ENCODE measurements at places on chromosomes 4 and X.
A peak's percentile ranks its signal among the peaks of the same experiment; 100 is the strongest.

DNA sequence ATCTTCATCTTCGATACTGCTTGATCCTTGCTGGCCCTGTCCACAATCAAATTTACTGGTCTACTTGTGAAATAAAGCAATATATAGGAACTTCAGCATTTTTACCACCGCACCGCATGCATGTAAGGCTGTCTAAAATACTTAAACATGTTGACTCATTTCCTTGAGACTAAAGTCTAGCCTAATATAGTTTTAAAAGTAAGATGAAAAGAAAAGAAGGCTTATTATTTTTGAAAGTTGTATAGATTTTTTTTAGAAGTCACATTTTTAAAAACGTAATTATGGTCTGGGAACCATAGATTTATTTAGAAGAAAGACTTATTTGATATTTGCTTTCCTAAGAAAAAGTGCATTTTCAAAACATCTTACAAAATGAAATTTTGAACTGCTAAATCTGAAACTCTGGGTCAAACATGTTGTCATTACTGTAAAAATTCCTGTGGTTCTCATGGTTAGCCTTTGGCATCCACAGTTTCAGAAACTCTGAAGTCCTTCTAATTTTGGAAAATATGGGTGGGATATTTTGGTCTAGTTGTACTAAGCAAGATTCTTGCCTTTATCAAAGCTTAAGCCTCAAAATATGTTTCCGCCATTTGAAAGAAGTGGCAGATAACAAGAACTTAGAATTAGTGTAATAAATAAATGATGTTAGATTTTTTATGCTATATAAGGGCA lies 423.5 kb upstream of the CTSO start:
- no peak overlapping the region for H3K27ac ChIP-seq
- no peak overlapping the region for H3K4me3 ChIP-seq
- H3K36me3 ChIP-seq = no peaks in the 10 kb centered on the region
- H3K4me1 ChIP-seq = no peaks in the 10 kb centered on the region

DNA sequence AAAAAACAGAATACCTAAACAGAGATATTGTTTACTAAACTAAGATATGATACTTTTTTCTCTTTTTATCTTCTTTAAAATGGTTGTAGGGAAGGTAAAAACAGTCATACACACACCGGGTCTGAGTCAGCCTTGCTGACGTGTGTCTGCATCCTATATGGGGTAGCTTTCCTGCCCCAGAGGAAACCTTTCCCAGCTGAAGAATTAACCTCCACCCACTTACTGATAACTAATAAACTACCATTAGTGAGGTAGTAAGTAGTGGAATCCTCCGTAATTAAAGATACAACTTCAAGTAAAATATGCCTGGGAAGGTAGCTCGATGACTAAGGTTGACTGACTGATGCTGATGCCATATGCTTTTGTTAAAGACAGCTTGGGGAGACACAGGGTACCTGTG lies 312.2 kb downstream of the DCTD start:
- H3K27ac ChIP-seq = no peak overlapping the region
- H3K4me3 ChIP-seq = no peak overlapping the region
- peaks cover 8% of the 10 kb centered on the region for H3K27me3 ChIP-seq
- H3K4me1 ChIP-seq = no peaks in the 10 kb centered on the region
- no peaks in the 10 kb centered on the region for H3K36me3 ChIP-seq

DNA sequence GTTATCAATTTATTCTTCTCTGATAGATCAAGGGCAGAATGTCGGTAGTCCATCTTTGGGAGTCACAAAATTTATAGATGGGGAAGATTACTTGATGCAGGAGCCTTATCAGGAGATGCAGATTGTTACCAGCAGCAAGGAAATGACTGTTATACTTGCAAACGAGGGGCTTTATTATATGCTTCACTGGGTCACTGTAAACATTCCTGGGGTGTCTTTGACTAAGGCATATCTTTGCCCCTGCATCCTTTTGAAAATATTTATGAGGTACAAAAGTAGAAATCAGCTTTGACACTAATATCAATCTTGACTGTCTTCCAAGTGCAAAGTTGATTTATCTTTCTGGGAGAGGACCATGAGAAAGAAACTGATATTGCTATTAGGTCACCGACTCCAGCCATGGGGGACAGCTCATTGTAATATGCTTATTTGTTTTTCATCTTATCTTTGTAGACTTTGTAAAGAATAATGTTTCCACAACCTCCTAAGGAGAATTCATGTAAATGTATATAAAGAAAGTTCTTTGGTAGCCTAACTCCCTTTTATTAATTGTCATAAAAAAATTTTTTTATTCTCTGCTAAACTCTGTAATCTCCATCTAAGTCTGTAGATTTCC lies 177.3 kb upstream of the EMCN start:
- H3K27ac ChIP-seq = no peak overlapping the region
- H3K4me1 ChIP-seq = no peaks in the 10 kb centered on the region
- H3K4me3 ChIP-seq = no peak overlapping the region
- no peak for DNase-seq

GRCh38 chr4:138092060-138092459 lies 150.1 kb downstream of the SLC7A11 start:
- no peak overlapping the region for H3K27ac ChIP-seq
- no peak overlapping the region for H3K4me3 ChIP-seq

- H3K4me3 ChIP-seq = peak overlapping the region; percentile 57
- H3K27me3 ChIP-seq = no peaks in the 10 kb centered on the region
- H3K27ac ChIP-seq = peak overlapping the region; percentile 81
- H3K36me3 ChIP-seq = no peaks in the 10 kb centered on the region
- H3K4me1 ChIP-seq = peaks cover 21% of the 10 kb centered on the region
These were observed 55.0 kb upstream of the BMP2K start for GRCh38 chr4:78720994-78721677.

DNA sequence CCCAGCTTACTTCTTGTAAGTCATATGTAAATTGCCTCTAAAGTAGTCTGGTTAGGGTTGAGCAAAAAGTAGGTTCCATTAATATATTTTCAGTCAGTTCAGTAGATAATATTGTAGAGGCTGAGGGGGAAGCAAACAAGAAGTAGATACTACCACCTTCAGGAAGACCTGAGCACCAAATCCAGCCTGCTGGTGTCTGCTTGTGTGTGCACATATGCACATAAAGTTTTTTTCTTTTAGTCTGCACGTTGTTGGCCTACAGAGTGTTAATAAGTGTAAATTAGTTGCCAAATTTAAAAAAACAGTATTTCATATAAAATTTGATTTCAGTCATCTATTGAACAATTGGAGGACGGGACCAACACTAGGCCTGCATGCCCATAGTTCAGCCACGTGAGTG lies 76.7 kb downstream of the CCKAR start:
- H3K27ac ChIP-seq = no peak overlapping the region
- no peaks in the 10 kb centered on the region for H3K4me1 ChIP-seq
- H3K36me3 ChIP-seq = peaks cover 10% of the 10 kb centered on the region
- no peak for DNase-seq
- no peak overlapping the region for H3K4me3 ChIP-seq

DNA sequence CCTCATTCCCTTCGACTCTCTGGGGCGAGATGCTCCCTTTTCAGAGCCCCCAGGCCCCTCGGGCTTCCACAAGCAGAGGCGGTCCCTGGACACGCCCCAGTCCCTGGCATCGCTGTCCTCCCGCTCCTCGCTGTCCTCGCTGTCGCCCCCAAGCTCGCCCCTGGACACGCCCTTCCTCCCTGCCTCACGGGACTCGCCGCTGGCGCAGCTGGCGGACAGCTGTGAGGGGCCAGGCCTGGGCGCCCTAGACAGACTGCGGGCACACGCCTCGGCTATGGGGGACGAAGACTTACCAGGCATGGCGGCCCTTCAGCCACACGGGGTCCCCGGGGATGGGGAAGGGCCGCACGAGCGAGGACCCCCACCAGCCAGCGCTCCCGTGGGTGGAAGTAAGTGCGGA lies 39.5 kb upstream of the CLCN4 start:
- peaks cover 34% of the 10 kb centered on the region for H3K4me1 ChIP-seq
- DNase-seq = no peak
- no peak overlapping the region for H3K4me3 ChIP-seq
- no peaks in the 10 kb centered on the region for H3K27me3 ChIP-seq
- H3K36me3 ChIP-seq = no peaks in the 10 kb centered on the region

- H3K4me3 ChIP-seq = no peak overlapping the region
- no peaks in the 10 kb centered on the region for H3K4me1 ChIP-seq
- H3K27me3 ChIP-seq = no peaks in the 10 kb centered on the region
- H3K36me3 ChIP-seq = peaks cover 6% of the 10 kb centered on the region
- no peak overlapping the region for H3K27ac ChIP-seq
These were observed 15.2 kb upstream of the GTPBP6 start for GRCh38 chrX:333611-334311.

GRCh38 chr4:8585186-8585585 lies 5.0 kb downstream of the GPR78 start:
- no peak for DNase-seq
- peaks cover 6% of the 10 kb centered on the region for H3K27me3 ChIP-seq

GRCh38 chr4:155974996-155975395 lies 21.3 kb upstream of the CTSO start:
- no peak overlapping the region for H3K27ac ChIP-seq
- H3K4me3 ChIP-seq = no peak overlapping the region
- H3K27me3 ChIP-seq = no peaks in the 10 kb centered on the region
- H3K4me1 ChIP-seq = no peaks in the 10 kb centered on the region

DNA sequence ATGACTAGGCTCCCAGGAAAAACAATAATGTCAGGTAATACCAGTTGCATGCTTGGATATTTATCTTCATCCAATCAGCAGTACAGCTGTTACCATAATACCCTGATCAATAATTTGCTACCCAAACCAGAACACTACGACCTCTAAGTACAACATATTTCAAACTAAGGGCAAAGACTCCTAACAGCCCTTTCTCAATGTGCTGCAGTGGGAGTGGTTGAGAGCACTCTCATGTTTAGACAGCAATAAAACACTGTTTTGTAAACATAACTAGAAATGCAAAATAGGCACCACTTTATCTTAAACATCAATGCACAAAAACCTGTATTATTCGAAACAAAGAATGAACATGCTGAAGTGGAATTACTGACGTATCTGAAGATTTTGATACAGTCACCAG lies 28.9 kb downstream of the PPARGC1A start:
- H3K4me3 ChIP-seq = no peak overlapping the region
- H3K36me3 ChIP-seq = no peaks in the 10 kb centered on the region
- DNase-seq = no peak
- no peaks in the 10 kb centered on the region for H3K4me1 ChIP-seq

- peaks cover 26% of the 10 kb centered on the region for H3K27me3 ChIP-seq
- H3K4me3 ChIP-seq = no peak overlapping the region
- no peak for DNase-seq
- H3K36me3 ChIP-seq = no peaks in the 10 kb centered on the region
These were observed 50.8 kb upstream of the SLC16A2 start for GRCh38 chrX:74370487-74370886.

- H3K27me3 ChIP-seq = no peaks in the 10 kb centered on the region
- no peak overlapping the region for H3K4me3 ChIP-seq
- peaks cover 6% of the 10 kb centered on the region for H3K36me3 ChIP-seq
- no peak for DNase-seq
These were observed 207.4 kb downstream of the MAPK10 start for GRCh38 chr4:86152454-86152853.

GRCh38 chr4:169854090-169854489 lies 96.3 kb upstream of the HPF1 start:
- H3K4me1 ChIP-seq = no peaks in the 10 kb centered on the region
- H3K4me3 ChIP-seq = no peak overlapping the region

- no peak overlapping the region for H3K4me3 ChIP-seq
- no peak for DNase-seq
- no peaks in the 10 kb centered on the region for H3K36me3 ChIP-seq
- H3K27me3 ChIP-seq = peaks cover 18% of the 10 kb centered on the region
These were observed 6.6 kb upstream of the GPR50 start for GRCh38 chrX:151169783-151170182.

DNA sequence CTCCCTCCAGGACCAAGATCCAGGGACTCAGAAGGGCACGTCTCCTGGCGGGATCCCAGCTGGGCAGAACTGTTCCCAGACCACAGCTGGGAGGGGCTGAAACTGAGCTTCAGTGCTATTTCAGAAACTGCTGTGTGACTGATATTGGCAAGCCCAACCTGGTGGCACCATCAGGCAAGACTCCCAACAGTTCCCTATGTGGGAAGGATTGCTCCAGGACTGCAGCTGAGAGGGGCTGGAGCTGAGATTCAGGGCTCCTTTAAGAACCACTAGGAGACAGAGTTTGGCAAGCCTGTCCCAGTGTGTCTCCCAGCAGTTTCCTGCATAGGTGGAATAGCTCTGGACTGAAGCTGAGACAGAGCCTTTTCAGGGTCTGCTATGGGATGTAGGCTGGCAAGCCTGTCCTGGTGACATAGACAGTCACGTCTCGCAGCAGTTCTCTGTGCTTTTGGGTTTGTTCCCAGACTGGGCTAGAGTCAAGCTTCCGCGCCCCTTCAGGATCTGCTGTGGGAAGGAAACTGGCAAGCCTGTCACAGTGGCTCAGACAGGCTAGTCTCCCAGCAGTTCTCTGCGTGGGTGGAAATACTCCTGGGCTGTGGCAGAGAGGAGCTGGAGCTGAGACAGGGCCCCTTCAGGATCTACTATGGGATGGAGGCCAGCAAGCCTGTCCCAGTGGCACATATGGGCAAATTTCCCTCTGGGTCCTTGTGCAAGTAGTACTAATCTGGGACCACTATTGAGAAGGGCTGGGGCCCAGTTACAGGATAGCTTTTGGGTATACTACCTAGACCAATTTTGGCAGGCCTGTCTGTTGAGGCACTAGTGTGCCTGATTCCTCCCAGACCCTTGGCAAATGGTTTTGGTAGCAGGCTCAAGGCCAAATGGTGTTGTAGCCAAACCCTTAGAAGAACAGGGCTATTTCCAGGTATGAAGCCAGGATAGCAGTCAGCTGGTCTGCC lies 20.2 kb upstream of the MED14 start:
- H3K4me3 ChIP-seq = no peak overlapping the region
- DNase-seq = no peak
- H3K36me3 ChIP-seq = peaks cover 5% of the 10 kb centered on the region
- peaks cover 6% of the 10 kb centered on the region for H3K4me1 ChIP-seq
- no peak overlapping the region for H3K27ac ChIP-seq

GRCh38 chrX:97294041-97294440 lies 410.3 kb downstream of the RPA4 start:
- H3K4me3 ChIP-seq = no peak overlapping the region
- no peak overlapping the region for H3K27ac ChIP-seq
- no peaks in the 10 kb centered on the region for H3K4me1 ChIP-seq
- H3K36me3 ChIP-seq = no peaks in the 10 kb centered on the region
- H3K27me3 ChIP-seq = peaks cover 2% of the 10 kb centered on the region
- no peak for DNase-seq

GRCh38 chr4:149555146-149555545 lies 260.5 kb downstream of the IQCM start:
- no peak overlapping the region for H3K4me3 ChIP-seq
- no peaks in the 10 kb centered on the region for H3K4me1 ChIP-seq
- H3K27me3 ChIP-seq = no peaks in the 10 kb centered on the region

GRCh38 chrX:70434914-70435586 lies 9.6 kb upstream of the DLG3 start:
- peak overlapping the region; percentile 72 for H3K4me3 ChIP-seq
- H3K27ac ChIP-seq = no peak overlapping the region
- H3K27me3 ChIP-seq = no peaks in the 10 kb centered on the region
- no peak for DNase-seq
- H3K4me1 ChIP-seq = peaks cover 18% of the 10 kb centered on the region
- no peaks in the 10 kb centered on the region for H3K36me3 ChIP-seq

GRCh38 chr4:114688059-114688458 lies 89.5 kb downstream of the UGT8 start:
- no peak for DNase-seq
- no peak overlapping the region for H3K27ac ChIP-seq
- no peaks in the 10 kb centered on the region for H3K4me1 ChIP-seq
- H3K4me3 ChIP-seq = no peak overlapping the region
- H3K36me3 ChIP-seq = no peaks in the 10 kb centered on the region

- no peaks in the 10 kb centered on the region for H3K36me3 ChIP-seq
- no peak for DNase-seq
- H3K27me3 ChIP-seq = no peaks in the 10 kb centered on the region
These were observed 12.7 kb downstream of the ADAM29 start for GRCh38 chr4:174930895-174931294.

GRCh38 chr4:114335339-114335738 lies 263.3 kb upstream of the UGT8 start:
- H3K4me1 ChIP-seq = no peaks in the 10 kb centered on the region
- H3K36me3 ChIP-seq = no peaks in the 10 kb centered on the region
- no peak for DNase-seq
- no peaks in the 10 kb centered on the region for H3K27me3 ChIP-seq
- H3K27ac ChIP-seq = no peak overlapping the region
